ENCODE measurements at places on chromosomes 1 and 21.

DNA sequence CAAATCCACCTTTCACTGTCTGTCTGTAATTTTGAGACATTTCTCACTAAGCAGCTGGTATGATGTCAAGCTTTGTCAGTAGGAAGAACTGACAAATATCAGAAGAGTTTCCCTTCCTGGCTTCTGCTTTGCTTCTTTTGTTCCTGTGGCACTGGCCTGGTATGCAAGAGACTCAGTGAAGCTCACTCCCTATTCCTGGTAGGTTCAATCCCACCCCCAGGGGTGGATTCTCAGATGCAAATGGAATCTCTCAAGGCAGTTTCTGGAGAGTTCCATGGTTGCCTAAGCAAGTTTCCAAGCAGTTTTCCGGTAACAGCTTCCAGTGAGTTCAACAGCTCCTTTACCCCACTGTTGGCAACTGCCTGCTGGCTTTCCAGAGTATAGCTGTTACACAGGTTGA is 683.4 kb downstream of the PTPRC start:
- DNase-seq: no peak

GRCh38 chr1:238257018-238257621 is 366.4 kb upstream of the ZP4 start:
- no peak for DNase-seq

GRCh38 chr1:26066857-26067256 is 573 bp downstream of the TRIM63 start:
- no peak for DNase-seq

- no peak for DNase-seq
These were observed 14.4 kb downstream of the S100A16 start for GRCh38 chr1:153598309-153599172.

DNA sequence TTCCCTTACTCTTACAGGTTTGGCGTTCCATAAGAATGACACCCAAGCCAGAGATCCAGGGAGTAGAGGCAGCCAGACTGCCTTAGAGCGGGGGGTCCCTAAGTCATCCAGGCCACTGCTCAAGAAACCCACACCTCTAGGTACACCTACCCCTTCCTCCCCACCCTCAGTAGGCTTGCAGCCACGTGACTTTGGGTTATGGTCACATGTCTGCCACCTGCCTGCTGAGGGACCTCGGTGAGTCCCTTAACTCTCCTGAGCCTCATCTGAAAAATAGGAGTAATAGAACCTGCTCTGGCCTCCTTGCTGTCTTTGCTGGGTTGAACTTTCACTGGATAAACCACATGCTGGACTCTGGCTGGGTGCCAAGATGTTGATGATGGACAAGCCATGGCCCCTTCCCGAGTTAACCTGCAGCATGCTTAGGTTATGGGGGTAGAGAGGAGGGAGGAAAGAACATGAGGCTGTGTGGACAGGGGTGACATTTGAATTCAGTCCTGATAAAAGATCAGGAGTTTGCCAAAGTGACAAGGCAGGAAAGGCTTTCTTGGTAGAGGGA is 4.5 kb downstream of the RPS6KA1 start:
- DNase-seq: no peak

DNA sequence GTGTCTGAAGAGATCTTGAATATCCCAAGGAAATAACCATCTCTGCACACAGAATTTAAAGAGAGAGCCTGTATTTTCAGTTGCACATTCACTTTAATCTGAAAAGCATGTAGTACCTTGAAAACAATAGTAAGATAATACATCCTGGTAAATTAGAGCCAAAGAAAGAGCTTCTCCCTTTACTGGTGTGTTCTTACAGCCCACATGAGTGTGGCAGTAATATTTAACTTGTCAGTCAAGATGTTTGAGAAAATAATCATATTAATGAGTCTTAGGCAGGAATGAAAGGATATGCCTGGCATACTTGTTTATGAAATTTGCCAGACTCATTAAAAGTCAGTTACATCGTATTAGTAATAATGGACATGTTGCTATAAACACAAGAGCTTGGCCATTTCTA is 908.4 kb upstream of the ADGRL4 start:
- no peak for DNase-seq

DNA sequence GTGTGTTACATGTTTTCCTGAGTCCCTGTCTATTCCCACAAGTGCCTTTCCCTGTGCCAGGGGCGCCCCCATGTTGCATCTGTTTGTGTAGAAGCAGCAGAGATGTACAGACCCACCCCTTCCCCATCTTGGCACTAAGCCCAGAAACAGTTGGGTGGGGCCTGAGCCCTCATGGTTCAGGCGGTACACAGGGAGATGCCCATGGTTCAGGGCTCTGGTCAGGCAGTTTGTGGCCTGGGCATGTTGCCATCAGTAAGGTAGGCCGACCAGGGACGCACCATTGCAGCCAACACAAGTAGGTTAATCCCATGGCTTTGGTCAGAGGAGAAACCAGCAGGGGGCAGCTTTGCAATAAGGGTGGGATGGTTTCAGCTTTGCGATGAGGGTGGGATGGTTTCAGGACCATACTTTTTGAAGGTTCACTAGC is 914 bp upstream of the ADGRB2 start:
- DNase-seq: no peak

- DNase-seq: no peak
These were observed 1412.7 kb downstream of the KCNT2 start for GRCh38 chr1:195195423-195196057.

DNA sequence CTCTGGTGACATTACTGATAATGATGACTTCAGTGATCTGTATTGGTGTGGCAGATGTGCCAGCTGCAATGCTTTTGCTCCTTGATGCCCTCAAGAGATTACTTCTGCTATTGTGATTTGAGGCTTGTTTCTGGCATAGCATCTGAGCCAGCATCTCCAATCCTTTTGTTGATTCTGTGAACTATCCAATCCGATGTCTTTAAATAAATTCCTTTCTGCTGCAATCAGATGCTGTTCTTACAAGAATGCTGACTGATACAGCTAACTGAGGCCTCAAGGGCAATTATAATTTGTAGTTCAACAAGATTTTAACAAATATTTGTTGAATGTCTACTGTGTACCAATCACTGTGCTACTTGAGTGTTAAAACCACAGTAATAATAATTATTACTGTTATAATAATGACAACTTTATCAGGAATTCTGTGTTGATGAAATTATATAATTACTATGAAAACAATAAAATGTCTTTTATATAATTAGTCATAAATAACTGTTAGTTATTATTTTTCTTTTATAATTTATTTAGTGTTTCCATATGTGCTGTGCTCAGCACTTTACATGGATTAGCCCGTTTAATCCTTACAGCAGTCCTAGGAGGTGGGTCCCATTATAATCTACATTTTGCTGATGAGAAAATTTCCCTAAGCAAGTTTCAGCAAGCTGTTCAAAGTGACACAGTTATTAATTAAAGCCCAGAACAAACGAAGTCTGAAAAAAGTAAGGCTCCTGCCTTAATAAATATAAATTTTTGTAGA is 308.2 kb downstream of the BRINP3 start:
- DNase-seq: no peak

DNA sequence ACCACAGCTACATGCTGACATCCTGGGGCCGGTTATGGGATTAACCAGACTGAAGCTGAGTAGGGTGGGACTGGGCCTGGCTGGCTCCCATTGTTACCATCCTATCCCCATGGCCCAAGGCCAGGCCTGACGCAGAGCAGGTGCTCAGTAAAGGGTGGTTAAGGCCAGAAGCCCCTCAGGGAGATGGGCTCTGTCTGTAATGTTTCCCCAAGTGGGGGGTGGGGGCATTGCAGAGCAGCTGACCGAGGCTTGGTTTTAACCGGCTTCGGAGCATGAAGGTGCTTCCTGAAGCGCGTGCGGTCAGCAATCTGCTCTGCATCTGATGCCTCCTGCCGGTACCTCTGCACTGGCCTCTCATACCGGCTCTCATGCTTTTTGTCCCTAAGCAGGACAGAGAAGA is 83.4 kb upstream of the ACTL8 start:
- DNase-seq: no peak

DNA sequence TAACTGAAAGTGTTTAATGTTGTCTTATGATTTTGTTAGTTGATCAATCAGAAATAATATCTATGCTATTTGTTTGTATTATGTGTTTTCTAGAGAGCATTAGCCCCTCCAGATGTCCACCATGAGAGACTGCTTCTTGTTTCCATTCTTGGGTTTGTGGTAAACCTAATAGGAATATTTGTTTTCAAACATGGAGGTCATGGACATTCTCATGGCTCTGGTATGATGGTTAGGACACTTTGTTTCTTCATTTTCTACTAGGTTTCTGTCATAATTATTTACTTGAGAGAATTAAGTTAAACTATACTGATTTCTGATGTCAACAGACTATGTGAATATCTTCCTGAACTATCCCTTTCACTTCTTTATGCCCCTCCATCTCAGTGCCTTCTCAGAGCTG is 16.1 kb downstream of the SLC30A7 start:
- DNase-seq: no peak

DNA sequence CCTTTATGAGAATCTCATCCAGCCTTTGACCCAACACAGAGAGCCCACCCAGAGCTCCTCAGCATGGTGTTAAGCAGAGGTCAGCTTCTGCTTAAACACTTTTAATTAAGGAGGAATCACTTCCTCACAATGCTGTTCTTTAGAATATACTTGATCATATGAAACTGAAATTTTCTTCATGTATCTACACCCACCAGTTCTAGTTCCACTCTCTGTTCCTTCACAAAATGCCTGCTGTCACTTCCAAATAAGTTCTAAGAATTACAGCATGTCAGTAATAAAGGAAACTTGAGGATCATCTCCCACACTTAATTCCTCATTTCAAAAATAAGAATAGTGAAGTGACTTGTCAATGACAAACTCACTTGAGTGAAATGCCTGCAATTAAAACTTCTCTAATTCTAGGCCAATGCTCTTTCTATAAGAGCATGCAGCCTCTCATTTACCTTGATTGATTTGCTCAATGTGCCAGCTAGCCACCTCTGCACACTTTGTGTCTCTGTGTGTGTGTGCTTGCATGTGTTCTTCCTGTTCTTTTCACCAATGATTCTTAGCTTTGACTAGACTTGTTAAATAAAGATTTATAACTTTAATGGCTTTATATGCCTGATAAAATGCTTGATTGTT is 356.3 kb downstream of the PLPP3 start:
- no peak for DNase-seq

DNA sequence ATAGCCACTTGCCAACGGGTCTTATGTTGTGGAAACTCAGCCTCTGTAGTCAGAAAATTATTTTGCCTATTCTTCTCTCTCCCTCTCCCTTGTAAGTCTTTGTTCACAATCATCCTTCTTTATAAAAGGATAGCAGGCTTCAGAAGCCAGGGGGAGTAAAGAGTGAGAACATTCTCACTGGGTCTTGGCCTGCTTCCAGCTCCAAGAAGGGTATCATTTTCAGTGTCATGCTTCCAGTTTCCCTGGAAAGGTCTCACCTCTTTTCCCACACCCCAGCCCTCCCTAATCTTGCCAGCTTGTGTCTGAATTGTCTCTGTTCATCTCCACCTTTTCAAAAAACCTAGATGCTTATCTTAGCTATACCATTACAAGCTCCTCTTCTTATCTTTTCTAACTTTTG is 346.2 kb upstream of the LRRC7 start:
- no peak for DNase-seq

DNA sequence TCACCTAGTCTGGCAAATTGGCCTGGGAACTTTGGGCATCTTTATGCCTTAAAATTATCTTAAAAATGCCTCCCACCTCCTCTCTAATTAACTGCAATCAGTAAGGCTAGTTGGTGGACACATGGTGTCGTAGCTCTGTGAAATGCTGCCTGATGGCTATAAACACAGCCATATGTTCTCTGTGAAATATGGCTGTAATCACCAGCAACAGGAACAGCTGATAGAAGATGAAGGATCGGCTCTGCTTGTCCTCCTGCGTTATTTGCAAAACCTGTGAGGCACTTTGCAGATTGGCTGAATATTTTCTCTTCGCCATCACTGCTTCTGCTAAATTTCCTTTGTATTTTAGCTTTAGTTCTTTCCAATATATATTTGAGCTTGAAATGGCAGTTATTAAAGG is 419.6 kb downstream of the RWDD3 start:
- DNase-seq: no peak

- DNase-seq: no peak
These were observed 55.9 kb downstream of the SIK1 start for GRCh38 chr21:43370888-43371570.

DNA sequence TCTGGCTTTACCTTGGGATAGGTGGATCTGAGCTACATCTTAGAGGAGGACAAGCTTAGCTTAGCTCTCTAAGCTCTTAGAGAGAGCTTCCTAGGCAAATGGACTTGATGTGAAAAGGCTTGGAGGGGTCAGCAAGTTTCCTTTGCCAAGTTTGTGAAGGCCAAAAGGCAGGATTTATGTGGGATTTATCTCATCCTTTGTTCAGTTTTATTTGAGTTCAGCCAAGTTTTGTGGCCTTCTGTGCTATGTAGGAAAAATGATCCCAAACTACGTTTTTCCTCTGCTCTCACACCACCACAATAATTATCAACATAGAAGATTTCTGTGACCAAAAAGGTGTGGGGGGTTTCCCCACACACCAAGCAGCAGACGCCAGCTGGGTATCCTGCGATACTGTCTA is 26.0 kb upstream of the RNF11 start:
- no peak for DNase-seq

DNA sequence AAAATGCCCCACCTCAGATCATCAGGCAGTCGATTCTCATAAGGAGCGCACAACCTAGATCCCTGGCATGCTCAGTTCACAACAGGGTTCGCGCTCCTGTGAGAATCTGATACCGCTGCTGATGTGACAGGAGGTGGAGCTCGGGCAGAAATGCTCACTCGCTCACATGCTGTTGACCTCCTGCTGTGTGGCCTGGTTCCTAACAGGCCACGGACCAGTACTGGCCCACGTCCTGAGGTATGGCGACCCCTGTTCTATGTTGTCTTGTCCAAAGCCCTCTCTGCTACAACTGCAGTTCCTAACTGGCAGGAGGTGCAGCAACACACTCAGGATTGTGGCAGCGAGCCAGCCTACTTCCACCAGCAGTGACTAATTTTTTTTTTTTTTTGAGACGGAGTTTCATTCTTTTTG is 70.6 kb downstream of the CLSTN1 start:
- DNase-seq: no peak

- DNase-seq: no peak
These were observed 31.1 kb downstream of the PBX1 start for GRCh38 chr1:164589961-164590507.
